Stimulated activated CD4-positive, alpha-beta T cell treated with anti-CD3 and anti-CD28 coated beads, TNF-alpha, amount 100 ng/mL, for 24 hours (primary cell): ENCODE measurements at places on chromosomes 1 and 21.
A peak's percentile ranks its signal among the peaks of the same experiment; 100 is the strongest.

DNA sequence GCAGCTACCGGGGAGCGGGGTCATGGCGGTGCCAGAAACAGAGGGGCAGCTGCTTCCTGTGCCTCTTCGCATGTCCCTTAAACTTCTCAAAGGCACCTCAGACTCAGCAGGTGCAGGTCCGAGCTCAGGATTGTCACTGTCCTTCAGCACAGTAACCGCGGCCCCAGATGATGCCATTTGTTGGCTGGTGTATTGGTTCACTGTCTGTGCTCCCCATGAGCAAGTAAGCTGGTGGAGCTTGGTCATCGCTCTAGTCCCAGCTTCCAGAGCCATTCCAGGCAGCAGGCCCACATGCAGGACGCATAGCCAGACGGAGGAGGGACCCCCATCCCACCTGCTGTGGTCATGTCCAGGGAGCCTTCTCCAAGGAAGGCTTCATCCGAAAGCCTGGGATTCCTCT lies 154.0 kb upstream of the AJAP1 start:
- no peak for DNase-seq

- no peak for DNase-seq
Observed at GRCh38 chr1:7009741-7010525, 224.7 kb downstream of the CAMTA1 start.

DNA sequence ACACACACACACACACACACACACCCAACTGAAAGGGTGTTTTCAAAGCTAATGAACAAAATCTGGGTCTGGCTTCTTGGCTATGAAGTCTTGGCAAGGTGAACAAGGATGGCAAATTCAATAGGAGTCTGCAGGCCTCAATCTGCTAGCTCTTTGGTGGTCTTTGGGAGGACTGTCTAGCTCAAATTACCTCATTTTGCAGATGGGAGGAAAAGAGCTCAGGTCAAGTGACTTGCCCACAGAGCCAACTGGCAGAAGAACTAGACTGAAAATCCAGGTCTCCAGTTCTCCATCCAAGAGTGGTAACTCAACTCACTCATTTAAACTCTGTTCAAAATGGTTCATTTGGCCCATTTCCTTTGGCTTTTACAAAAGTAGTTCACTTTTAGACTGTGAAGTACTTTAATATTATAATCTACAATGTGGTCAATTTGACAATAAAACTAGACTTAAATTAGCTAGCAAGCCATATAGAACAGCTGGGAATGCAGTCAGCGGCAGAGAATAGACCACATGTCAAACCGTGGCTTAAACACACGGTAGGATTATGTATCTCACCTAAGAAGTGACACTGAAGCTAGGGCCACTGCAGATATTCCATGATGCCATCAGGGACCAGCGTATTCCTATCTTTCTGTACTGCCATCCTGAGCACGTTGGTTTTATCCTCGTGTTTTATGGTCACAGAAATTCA lies 112.9 kb downstream of the APP start:
- no peak for DNase-seq

DNA sequence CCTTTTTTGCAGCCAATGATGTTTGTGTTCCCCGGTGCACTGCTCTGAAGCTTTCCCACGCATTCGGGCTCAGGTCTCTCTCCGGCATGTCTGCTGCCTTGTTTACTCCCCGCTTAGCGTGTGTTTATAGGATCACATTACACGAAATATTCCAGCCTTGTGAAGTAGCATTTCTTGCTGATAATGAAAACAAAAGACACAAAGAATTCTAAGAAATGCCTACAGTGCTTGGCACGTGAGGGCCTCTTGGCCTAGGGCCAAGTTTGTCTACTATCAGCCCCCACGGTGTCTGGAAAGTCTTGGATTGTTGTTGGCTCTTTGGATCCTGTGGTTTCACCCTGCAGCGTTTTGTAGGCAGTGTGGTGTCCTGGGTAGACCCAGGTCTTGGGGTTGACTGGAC lies 11.2 kb upstream of the GSTM4 start:
- DNase-seq: no peak

GRCh38 chr1:240999826-241000225 lies 357.2 kb downstream of the RGS7 start:
- DNase-seq: no peak

DNA sequence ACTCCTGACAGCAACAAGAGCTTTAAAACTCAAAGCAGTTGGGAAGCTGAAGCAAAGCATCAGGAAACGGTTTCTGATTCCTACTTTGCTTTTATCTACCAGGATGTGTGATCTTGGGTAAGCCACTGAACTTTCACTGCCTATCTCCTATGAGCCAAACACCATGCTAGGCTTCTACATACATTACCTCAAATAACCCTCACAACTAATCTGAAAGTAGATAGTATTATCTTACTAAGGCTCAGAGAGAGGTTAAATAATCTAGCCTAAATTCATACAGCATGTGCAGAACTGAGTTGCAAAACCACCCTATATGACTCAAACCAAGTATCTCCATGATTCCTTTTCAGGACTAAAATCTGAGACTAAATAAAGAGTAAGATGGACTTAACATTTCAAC lies 83.8 kb downstream of the EVI5 start:
- DNase-seq: no peak

GRCh38 chr1:220040028-220040596 lies 6.2 kb downstream of the EPRS1 start:
- no peak for DNase-seq

GRCh38 chr1:210302501-210302900 lies 26.2 kb upstream of the HHAT start:
- no peak for DNase-seq

DNA sequence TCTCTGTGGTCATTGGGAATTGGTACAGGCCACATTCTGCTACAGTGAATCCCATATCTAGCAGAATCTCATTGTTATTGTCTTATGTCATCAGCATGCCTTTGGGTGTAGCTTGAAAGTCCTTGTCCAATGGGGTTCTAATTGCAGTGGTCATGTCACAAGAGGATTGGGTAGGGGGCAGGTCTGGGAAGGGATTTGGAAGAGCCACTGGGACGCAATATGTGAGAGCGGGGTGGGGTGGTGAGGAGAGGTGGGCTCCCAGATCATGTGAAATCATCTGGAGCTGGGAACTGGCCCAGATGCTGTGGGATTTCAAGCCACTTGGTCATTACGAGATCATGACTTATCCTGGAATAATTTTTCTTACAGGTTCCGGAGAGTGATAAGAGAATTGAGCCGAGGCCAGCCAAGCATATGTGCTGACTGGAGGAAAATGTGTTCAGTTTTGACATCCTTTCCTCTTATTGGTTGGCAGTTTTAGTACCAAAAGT lies 16.3 kb downstream of the CNIH3 start:
- no peak for DNase-seq

DNA sequence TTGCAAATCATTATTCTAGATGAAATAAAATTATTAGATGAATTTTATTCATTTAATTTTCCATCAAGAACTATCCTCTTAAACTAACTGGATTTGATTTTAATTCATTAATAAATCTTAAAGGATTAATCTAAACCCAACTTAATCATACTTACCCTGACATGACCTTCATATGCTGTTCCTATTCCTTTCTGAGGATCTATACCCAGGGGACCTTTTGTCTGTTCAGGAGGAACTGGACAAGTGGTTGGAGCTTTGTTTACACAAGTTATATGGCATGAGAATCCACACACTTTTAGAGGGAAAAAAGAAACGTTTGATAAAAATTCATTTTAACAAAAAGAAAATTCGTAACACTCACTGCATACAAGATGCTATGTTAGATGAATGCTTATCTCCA lies 95.2 kb downstream of the COQ8A start:
- no peak for DNase-seq

DNA sequence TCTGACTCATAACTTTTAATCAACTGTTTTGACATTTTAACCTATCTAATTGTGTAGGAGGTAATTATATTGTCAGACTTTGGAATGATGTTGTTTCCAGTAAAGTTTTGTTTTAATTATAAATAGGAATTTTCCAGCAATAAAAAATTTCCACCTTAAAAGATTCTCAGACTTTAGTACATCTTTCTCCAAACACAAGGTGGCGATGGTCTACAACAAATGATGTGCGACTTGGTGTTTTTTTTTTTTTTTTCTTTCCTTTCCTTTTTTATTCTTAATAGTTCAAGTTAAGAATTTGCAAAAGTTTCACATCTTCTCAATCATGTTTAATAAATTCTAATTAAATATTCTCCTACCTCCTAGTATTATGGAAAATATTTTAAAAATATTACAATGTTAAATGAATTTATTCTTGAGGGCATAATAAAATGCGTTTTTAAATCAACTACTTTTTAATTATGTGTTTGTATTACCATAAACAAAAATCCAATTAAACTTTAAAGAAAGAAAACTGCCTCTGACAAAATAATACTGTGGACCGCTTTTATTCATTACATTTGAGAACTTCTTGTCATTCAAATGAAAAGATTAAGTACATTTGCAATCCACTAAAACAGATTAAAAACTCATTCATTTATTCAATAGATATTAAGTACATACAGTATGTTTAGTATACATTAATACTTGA lies 4.4 kb upstream of the ADAMTS1 start:
- DNase-seq: peak; percentile 4

- DNase-seq: no peak
Observed at GRCh38 chr1:240991230-240991629, 365.8 kb downstream of the RGS7 start.

DNA sequence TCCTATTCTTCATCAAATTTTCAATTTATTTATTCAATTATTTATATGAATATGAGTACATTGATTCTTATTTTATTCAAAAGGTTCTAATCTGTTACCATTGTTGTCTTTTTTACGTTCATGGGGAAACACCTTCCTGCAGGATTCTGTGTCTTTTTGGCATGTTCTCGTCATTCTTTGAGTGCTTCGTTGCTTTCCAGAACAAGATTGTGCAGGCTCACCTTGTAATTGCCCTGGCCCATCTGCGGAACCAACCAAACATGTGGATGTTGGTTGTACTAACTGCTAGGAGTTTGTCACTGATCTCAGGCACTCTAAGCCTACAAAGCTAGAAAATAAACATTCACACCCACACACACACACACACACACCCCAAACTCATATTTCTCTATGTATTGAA lies 182.1 kb downstream of the TTLL7 start:
- no peak for DNase-seq

DNA sequence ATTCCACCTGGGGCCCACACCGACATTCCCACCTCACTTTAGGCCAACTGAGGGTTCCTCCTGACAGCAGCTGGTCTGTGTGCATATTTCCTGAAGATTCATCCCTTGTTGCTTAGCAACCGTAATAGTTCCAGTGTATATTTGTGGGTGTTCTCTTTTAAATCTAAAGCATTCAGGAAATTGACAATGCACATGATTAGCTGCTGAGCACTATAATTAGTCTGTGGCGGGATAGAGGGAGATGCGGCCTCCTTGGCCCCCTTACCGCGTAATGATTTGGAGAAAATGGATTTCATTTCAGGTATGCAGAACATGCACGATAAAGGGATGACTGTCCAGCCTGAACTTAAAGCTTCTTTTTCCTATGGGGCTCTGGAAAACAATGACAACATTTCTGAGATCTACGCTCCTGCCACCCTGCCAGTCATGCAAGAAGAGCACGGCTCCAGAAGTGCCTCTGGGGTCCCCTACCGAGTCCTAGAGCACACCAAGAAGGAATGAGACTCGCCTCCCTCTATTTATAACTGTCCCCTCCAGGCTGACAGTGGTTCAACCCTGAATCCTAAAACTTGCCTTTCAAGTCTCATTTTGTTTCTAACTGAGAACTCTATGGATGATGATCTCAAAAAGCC lies 33.8 kb upstream of the RCAN3 start:
- no peak for DNase-seq

GRCh38 chr1:208584167-208584755 lies 340.1 kb upstream of the PLXNA2 start:
- no peak for DNase-seq

- DNase-seq: no peak
Observed at GRCh38 chr21:35840949-35841348, 219.4 kb downstream of the SETD4 start.

- no peak for DNase-seq
Observed at GRCh38 chr1:162141281-162142054, 72.0 kb downstream of the NOS1AP start.

DNA sequence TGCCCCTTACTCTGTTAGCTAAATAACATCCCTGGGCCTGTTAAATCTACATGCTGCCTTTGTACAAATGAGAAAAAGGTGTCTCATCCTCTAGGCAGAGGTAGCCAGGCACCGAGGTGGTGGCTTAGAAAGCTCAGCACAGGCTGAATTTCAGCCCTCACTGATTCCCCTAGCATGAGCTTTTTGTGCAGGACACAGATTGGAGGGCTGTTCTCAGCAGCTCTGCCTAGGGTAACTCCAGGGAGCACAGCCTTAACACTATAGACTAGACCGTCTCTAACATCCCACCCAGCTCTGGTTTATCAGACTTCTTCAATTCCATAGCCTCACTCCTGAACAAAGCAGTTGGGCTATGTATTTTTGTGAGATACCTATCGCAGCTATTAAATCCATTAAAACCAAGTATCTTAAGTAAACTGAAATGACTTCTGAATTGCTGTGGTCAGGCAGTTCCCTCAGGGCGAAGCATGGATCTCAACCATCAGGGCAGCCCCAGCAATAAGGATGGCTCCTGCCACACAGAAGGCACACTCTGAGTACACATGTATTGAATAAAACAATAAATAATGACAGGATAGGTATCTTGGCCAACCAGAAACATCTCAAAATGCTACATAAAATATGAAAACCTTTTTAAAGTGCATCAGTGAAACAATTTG lies 14.8 kb downstream of the S100A6 start:
- DNase-seq: no peak

GRCh38 chr1:111553196-111553595 lies 49.8 kb upstream of the ADORA3 start:
- no peak for DNase-seq

DNA sequence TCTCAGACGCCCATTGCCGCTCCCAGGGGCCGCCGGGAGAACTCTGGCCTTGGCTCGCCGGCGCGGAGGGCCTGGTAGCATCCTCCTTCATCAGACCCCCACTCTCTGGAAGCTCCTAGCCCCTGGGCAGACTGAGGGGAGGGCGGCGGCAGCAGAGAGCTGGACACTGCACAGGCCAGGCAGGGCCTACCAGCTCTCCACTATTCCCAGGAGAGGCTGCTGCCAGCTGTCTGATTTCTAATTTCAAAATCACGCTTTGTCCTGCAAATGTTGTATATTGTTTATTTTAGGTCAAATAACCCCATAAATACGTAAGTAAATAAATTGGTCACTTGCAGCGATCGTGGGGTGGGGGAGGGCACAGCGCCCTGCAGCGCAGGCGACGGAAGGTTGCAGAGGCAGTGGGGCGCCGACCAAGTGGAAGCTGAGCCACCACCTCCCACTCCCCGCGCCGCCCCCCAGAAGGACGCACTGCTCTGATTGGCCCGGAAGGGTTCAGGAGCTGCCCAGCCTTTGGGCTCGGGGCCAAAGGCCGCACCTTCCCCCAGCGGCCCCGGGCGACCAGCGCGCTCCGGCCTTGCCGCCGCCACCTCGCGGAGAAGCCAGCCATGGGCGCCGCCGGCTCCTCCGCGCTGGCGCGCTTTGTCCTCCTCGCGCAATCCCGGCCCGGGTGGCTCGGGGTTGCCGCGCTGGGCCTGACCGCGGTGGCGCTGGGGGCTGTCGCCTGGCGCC lies at the start of gene MTARC1:
Gene MTARC1, plus strand, starts transcription at position 577 of the 732 bp plus-strand sequence. Its CDS starts 32 bp downstream, at position 609.
- no peak for DNase-seq

GRCh38 chr1:204455063-204455830 lies 39.4 kb downstream of the PIK3C2B start:
- no peak for DNase-seq
